ENCODE measurements at places on chromosomes 2 and 18. TPM values are rescaled to one million over a fixed set of nuclear protein-coding genes. Genes with fewer than 3 reads are reported as not detected.

Gene FHOD3
- not detected for total RNA-seq

Gene KATNAL2
- 0.53 TPM for total RNA-seq

Gene LBX2
- total RNA-seq: 0.39 TPM

Gene SFTPB
- not detected for total RNA-seq

Gene CHRNG
- not detected for total RNA-seq

Gene AMER3
- not detected for total RNA-seq

Gene SOS1
- 116 TPM for total RNA-seq

Gene FBLN7
- 49.9 TPM for total RNA-seq

Gene STRN
- total RNA-seq: 29.6 TPM

Gene DUSP2
- 379 TPM for total RNA-seq

Gene FSHR
- total RNA-seq: not detected

Gene CERS6
- 7.7 TPM for total RNA-seq

Gene TRIP12
- total RNA-seq: 224 TPM

Gene HOXD11
- not detected for total RNA-seq

Gene GPN1
- 55.4 TPM for total RNA-seq

Gene REG3G
- total RNA-seq: not detected

Gene TGFBRAP1
- 16.5 TPM for total RNA-seq

Gene GDF7
- 0.48 TPM for total RNA-seq

Gene VPS4B
- total RNA-seq: 63.8 TPM

Gene CDK5R2
- not detected for total RNA-seq

Gene IL37
- not detected for total RNA-seq

Gene SRD5A2
- total RNA-seq: not detected

Gene TLX2
- 1.4 TPM for total RNA-seq

Gene DIS3L2
- total RNA-seq: 21.6 TPM

Gene LYPD1
- not detected for total RNA-seq

Gene GREB1
- total RNA-seq: 1.0 TPM

Gene IAH1
- total RNA-seq: 65.1 TPM

Gene SNRNP200
- total RNA-seq: 198 TPM

Gene TUBA3E
- total RNA-seq: not detected

Gene MAP3K19
- total RNA-seq: 0.13 TPM

Gene UGT1A10
- total RNA-seq: not detected

Gene PLA2R1
- not detected for total RNA-seq

Gene PJVK
- total RNA-seq: 2.3 TPM

Gene CYTIP
- 581 TPM for total RNA-seq

Gene RALB
- total RNA-seq: 91.9 TPM

Gene CTIF
- total RNA-seq: 7.9 TPM

Gene B4GALT6
- 0.52 TPM for total RNA-seq

Gene FTCDNL1
- total RNA-seq: 1.3 TPM

Gene CD226
- 136 TPM for total RNA-seq

Gene C2orf42
- total RNA-seq: 37.3 TPM

Gene SCN9A
- total RNA-seq: not detected

Gene HOXD1
- not detected for total RNA-seq

Gene EML6
- total RNA-seq: 1.4 TPM

Gene LCT
- total RNA-seq: 1.0 TPM

Gene TFCP2L1
- total RNA-seq: 0.03 TPM

Gene ELOA2
- not detected for total RNA-seq

Gene HYCC2
- 24.5 TPM for total RNA-seq

Gene IRS1
- 0.77 TPM for total RNA-seq

Gene DLGAP1
- 1.2 TPM for total RNA-seq

Gene LYG2
- not detected for total RNA-seq

Gene TYMS
- 268 TPM for total RNA-seq

Gene ALLC
- not detected for total RNA-seq

Gene FEZ2
- total RNA-seq: 16.3 TPM

Gene DYSF
- total RNA-seq: not detected

Gene E2F6
- 5.8 TPM for total RNA-seq

Gene ALPP
- 0.19 TPM for total RNA-seq

Gene ZNF396
- total RNA-seq: 0.37 TPM

Data from activated T-helper 17 cell treated with anti-CD3 and anti-CD28 coated beads, Interleukin-2, amount 50 U/mL, for 72 hours (primary cell).